Central memory CD4-positive, alpha-beta T cell (primary cell): ENCODE measurements at places on chromosomes 4 and X.

GRCh38 chr4:99821918-99822503 lies 5.4 kb downstream of the DAPP1 start:
- no peak for DNase-seq

DNA sequence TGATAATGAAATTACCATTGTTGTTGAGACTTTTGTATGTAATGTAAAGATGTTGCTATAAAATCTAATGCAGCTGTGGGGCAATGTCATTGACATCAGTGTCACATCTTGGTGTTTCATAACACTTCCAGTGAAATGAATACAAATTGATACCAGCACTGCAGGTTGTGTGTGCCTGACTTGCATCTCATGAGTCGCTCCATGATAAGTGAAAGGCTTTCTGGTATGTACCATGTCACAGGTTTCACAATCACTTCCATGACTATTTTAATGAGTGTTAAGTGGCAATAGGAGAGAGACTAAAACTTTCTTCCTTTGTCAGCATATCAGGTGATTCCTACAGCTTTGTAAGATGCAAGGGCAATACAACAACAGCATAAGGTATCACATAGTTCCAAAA lies 94.4 kb downstream of the ABCB7 start:
- DNase-seq: no peak

DNA sequence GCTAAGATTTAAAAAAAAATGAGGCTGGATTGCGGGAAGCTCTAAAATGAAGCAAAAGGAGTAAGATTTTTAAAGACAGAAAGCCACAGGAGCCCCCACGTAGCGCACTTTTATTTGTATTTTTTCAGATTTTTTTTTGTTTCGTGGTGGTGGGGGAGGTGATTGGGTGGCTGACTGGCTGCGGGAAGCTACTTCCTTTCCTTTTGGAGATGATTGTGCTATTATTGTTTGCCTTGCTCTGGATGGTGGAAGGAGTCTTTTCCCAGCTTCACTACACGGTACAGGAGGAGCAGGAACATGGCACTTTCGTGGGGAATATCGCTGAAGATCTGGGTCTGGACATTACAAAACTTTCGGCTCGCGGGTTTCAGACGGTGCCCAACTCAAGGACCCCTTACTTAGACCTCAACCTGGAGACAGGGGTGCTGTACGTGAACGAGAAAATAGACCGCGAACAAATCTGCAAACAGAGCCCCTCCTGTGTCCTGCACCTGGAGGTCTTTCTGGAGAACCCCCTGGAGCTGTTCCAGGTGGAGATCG lies 908 bp downstream of the PCDH10 start:
- no peak for DNase-seq

GRCh38 chr4:39770471-39770870 lies 72.5 kb downstream of the UBE2K start:
- no peak for DNase-seq

DNA sequence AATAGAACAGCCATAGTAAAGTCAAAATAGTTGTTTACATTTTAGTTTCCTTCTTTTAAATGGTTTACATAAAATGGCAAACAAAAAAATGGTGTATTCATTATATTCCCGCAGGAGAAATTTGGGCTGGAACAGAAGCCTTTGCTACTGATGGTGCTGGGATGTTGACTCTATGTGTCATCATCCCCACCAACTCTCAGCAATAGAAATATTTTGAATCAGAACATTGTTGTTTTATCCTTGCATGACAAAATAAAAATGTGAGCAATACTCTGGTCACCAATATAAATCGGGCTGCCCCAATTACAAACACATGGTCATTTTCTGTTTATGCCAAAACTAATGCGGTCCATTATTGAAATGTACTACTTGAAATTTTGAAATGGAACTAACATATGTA lies 1131.6 kb upstream of the PCDH7 start:
- DNase-seq: no peak

- DNase-seq: no peak
Measured at GRCh38 chr4:8920969-8921368, 49.3 kb upstream of the HMX1 start.

DNA sequence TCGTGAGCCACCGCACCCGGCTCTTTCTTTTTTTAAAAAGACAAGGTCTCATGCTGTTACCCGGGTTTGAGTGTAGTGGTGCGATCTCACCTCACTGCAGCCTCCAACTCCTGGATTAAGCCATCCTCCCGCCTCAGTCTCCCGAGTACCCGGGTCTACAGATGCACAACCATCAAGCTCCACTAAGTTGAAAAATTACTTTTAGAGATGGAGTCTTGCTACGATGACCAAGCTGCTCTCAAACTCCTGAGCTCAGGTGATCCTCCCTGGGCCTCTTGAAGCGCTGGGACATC lies 2.0 kb downstream of the SLC25A6 start:
- no peak for DNase-seq

GRCh38 chrX:12174358-12174757 lies 36.1 kb downstream of the FRMPD4 start:
- no peak for DNase-seq

- DNase-seq: no peak
Measured at GRCh38 chr4:137703195-137703594, 170.9 kb upstream of the PCDH18 start.
